Neuronal stem cell (in vitro differentiated cells): ENCODE measurements at places on chromosomes 11 and 22.
A peak's percentile ranks its signal among the peaks of the same experiment; 100 is the strongest.

DNA sequence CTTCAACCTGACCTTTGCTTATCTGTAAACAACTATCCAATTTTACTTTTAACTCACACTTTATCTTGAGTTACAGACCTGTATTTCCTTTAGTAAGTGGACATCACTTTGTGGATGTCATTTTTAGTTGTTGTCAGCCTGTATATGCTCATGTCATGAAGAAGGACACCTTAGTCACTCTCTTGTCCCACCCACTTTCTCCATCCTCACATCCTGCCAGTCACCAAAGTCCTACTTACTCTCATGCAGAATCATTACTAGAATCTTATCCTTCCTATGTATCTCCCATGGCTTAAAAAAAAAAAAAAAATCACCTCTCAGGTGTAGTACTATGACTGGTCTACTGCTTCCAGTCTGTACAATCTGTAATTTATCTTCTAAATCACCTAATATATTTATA is 43.3 kb downstream of the SESN3 start:
- DNase-seq = no peak

- no peak for DNase-seq
Observed at GRCh38 chr11:73186294-73186850, 31.7 kb upstream of the P2RY2 start.

GRCh38 chr11:128222245-128222884 is 365.0 kb downstream of the ETS1 start:
- no peak for DNase-seq

GRCh38 chr11:65915101-65915820 is 3.6 kb downstream of the C11orf68 start:
- DNase-seq = no peak

DNA sequence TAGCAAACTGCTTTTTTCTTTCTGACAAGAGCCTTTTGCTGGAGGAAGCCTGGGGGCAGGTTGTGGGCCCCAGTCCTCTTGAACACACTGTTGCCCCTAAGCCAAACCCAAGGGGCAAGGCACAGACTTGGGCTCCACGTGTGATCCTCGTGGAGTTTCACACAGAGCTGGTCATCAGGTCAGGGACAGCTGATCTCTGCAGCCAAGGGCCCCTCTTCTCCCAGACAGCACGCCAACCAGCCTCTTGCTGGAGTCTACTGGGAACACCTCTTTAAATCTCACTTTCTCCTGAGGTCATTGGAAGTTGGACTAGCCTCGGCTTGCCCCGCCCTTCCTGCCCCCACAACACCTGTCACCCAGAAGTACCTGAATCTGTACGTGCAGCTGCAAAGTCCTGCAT is 39.8 kb downstream of the C11orf58 start:
- DNase-seq = no peak

DNA sequence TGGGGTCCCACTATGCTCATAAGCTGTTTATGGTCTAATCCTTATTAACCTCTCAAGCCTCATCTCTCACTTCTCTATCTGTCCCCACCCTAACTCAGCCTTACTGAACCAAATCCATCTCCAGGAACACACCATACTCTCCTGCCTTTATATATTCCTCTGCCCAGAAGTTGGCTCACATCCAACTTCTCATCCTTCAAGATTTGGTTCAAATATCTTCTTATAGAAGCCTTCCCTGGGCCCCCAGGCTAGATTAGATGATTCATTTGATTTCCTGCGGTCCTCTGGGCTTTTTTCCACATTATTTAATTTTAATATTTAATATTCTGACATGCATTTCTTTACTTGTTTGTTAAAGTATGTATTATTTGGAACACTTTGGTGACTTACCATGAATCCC is 23.2 kb downstream of the MEI1 start:
- DNase-seq = no peak

GRCh38 chr11:65468874-65469333 is 29.9 kb upstream of the MALAT1 start:
- DNase-seq = no peak

DNA sequence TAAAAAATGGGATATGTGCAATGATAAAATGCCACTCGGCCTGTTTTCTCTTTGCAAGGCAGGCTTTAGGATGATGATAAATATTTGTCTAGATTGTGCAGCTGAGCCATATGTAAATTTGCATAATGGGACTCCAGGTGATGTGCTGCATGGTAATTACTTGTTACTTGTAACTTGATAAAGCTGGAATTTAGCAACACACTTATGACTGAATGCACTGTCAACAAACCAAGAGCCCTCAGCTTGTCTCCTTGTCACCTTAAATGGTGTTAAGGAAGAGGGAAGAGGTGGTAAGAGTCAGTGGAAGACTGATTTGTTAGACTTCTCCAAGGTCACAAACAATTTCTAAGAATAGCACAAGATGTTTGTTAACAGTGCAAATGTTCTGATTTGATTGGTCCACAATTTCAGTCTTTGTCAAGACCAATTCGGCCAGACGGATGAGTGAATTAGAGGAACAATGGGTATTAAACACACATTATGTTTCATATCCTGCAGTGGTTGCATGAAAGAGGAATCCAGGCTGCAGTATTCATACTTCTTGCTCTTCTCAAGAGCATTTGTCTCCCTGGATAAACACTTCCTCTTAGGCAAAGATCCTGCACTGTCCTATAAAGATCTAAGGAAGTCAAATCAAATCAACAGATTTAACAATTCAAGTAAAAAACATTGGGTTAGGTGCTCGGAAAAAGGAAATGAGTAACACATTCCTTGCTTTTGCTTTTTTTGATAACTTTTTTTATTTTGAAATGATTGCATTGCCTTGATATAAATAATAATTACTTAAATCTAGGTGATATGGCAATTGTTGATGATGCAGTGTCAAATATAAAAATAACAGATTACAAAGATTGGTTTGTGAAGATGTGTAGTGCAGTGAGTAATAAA is 448.3 kb upstream of the DDI1 start:
- no peak for DNase-seq

- no peak for DNase-seq
Observed at GRCh38 chr22:44359496-44360110, 46.9 kb upstream of the SHISAL1 start.

- DNase-seq = no peak
Observed at GRCh38 chr11:20353829-20354434, 9.6 kb upstream of the HTATIP2 start.

DNA sequence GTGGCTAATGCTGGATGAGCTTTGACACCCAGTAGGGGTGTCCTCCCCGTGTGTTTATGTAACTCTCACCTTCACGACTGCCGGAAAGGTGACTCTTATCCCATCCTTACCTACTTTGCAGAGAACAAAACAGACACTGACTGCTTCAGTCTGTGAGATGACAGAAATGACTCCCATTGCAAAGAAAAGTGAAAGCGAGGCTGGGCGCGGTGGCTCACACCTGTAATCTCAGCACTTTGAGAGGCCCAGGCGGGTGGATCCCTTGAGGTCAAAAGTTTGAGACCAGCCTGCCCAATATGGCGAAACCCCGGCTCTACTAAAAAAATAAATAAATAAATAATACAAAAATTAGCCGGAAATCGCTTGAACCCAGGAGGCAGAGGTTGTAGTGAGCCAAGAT is 106.4 kb upstream of the ANO1 start:
- DNase-seq = no peak

DNA sequence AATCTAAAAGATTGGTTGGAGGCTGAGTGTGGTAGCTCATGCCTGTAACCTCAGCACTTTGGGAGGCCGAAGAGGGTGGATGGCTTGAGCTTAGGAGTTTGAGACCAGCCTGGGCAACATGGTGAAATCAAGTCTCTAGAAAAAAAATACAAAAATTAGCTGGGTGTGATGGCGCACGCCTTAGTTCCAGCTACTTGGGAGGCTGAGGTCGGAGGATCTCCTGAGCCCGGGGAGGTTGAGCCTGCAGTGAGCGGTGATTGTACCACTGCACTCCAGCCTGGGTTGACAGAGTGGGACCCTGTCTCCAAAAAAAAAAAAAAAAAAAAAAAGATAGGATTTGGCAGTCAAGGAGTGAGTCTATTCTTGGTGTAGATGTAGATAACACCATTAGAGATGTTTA is 10.6 kb downstream of the FOLR1 start:
- DNase-seq = no peak

GRCh38 chr11:39910087-39910486 is 1549.4 kb downstream of the LRRC4C start:
- no peak for DNase-seq

- no peak for DNase-seq
Observed at GRCh38 chr11:2652333-2653197, 47.2 kb downstream of the KCNQ1OT1 start.

DNA sequence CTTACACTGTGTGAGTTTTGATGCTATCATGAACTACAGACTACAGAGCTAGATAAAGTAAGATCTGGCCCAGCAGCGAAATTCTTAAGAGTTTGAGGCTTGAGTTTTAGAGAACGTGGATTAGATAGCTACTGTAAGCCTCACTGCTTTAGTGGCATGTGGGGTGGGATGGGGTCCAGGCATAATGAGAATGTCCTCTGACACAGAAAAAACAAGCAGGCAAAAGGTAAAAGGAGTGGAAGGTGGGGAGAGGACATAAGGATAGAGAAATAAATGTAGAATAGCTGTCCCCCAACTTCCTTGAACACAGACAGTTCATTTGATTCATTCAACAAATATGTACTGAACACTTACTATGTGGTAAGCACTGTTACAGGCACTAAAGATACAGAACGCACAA is 324.5 kb upstream of the PITPNB start:
- DNase-seq = no peak

DNA sequence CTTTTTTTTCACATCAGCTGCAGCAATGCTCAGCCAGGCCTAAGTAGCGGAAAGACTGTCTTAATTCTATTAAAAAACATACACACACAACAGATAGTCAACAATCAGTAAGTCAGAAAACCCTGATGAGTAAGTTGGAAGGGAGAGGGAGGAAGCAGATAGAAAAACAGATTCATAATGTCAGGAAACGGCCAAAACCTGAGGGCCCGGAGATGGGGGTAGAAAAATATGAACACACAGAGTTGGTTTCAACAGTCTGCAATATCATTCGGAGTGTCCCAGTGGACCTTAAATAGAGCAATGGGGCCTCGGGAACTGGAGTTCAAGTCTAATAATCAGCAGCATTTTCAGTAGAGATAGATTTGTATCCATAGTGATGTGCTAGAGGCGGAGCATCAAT is 14.8 kb downstream of the LRRC55 start:
- DNase-seq = no peak

DNA sequence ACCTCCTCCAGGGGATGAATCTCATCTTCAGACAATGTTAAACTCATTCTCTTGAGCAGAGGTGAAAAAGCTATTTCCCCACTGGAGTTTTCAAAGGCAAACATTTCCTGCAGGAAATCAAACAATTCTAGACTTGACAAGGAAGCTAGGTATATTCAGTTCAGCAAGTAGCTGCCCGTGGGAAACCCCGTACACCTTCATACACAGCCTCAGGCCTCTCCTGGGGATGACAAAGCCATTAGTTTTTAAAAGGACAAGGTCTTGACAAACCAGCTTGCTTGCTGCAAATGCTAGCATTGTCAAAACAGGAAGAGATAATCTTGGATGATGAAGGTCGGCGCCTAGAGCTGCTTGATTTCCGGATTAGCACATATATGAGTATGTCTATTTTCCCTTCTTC is 1630.8 kb upstream of the TENM4 start:
- no peak for DNase-seq

GRCh38 chr11:12864316-12865156 is 144.6 kb upstream of the RASSF10 start:
- peak; percentile 89 for DNase-seq

GRCh38 chr11:9719566-9720289 is 55.9 kb downstream of the SWAP70 start:
- DNase-seq = no peak
